Activated T-helper 2 cell treated with anti-CD3 and anti-CD28 coated beads, Interferon-gamma antibody, Interleukin-2, Interleukin-4, amounts not matched to agents 10 μg/mL and 5 μg/mL and 100 μg/mL, durations not matched to agents 14 hours and 24 hours and 36 hours (primary cell): ENCODE measurements at places on chromosomes 2 and 18. TPM values are rescaled to one million over a fixed set of nuclear protein-coding genes. Genes with fewer than 3 reads are reported as not detected.

DNA sequence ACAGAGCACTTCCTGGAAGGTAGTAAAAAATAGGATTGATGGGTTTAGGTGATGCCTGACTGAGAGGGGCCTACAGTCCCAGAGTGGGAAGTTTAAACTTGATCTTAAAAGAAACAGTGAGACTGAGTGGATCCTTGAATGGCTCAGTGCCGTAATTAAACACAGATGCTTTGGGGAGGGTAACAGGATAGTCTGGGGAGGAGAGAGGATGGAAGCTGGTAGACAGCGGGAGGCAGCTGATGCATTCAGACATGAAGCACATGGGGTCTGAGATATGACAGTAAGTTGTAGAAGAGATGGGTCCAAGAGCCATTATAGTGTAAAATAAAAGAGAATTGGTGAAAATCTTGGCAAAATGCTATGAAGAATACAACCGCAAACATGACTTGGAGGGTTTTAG is 54.4 kb downstream of the AOX1 start:
- no peak for DNase-seq

NT5DC4 gene
- total RNA-seq: not detected in 2 replicates

DNA sequence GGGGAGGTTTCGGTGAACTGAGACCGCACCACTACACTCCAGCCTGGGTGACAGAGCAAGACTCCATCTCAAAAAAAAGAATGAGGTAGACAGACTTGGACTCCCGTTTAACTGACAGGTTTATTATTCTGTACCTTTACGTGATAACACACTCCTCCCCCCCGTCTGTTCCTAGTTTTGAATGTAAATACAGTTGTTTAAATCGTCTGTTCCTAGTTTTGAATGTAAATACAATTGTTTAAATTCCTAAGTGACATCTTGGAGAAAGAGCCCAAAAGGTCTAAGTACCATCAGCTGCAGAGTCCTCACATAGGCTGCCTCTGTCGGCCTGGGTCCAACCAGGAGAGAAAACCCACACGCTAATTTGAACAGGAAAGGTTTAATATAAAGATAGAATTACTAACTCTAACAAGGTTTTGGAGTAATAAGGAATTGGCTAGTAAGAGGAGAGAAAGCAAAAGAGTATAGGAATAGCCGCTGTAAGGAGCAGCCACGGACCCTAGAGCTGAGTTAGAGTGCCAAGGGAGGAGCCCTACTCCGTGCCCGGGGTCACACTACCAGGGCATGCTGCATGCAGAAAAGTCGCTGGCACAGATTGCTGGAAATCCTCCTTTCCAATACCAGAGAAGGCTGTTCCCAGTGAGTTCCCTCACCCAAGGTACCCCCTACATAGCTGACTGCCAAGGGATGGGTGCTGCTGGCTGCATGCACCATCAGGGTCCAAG is 83.5 kb upstream of the RANBP2 start:
- no peak for DNase-seq

GRCh38 chr2:205850611-205851010 is 168.3 kb downstream of the NRP2 start:
- DNase-seq: no peak
